ENCODE measurements at places on chromosomes 3 and 15. TPM values are rescaled to one million over a fixed set of nuclear protein-coding genes. Genes with fewer than 3 reads are reported as not detected.

GRCh38 chr15:70327856-70328678 is 230.3 kb upstream of the TLE3 start:
- peak; percentile 26 for DNase-seq

Gene H1-8
- not detected for total RNA-seq

Gene DUOX1
- total RNA-seq, result not detected

GRCh38 chr3:61564395-61565059 is 3.2 kb downstream of the PTPRG start:
- DNase-seq, result peak; percentile 74

DNA sequence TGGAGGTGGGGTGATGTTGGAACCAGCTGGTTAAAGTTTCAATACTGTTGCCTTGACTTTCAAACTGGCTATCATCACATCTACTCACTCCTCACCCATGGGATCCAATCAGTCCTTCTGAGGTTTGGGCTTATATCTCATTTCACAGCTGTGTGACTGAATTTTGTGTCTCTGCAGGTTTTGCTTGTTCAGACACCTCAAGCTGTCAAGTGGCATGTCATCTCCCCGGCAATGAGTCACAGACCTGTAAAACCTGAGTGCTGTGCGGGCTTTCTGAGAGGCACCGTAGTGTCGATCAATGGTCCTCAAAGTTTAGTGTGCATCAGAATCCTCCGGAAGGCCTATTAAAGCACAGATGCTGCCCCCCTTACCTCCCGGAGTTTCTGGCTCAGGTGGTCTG is 86.4 kb upstream of the RORA start:
- no peak for DNase-seq

GRCh38 chr3:177830411-177830849 is 633.1 kb upstream of the TBL1XR1 start:
- DNase-seq, result no peak

Gene SLC22A13
- total RNA-seq, result 0.44 TPM

All from endothelial cell of umbilical vein (primary cell).